ENCODE measurements at places on chromosomes 6 and 20.

GRCh38 chr6:72813807-72814596, 192.1 kb downstream of the KCNQ5 start:
- DNase-seq = peak; percentile 29

- no peak for DNase-seq
Observed at GRCh38 chr6:28296520-28297060, 15.2 kb downstream of the PGBD1 start.

DNA sequence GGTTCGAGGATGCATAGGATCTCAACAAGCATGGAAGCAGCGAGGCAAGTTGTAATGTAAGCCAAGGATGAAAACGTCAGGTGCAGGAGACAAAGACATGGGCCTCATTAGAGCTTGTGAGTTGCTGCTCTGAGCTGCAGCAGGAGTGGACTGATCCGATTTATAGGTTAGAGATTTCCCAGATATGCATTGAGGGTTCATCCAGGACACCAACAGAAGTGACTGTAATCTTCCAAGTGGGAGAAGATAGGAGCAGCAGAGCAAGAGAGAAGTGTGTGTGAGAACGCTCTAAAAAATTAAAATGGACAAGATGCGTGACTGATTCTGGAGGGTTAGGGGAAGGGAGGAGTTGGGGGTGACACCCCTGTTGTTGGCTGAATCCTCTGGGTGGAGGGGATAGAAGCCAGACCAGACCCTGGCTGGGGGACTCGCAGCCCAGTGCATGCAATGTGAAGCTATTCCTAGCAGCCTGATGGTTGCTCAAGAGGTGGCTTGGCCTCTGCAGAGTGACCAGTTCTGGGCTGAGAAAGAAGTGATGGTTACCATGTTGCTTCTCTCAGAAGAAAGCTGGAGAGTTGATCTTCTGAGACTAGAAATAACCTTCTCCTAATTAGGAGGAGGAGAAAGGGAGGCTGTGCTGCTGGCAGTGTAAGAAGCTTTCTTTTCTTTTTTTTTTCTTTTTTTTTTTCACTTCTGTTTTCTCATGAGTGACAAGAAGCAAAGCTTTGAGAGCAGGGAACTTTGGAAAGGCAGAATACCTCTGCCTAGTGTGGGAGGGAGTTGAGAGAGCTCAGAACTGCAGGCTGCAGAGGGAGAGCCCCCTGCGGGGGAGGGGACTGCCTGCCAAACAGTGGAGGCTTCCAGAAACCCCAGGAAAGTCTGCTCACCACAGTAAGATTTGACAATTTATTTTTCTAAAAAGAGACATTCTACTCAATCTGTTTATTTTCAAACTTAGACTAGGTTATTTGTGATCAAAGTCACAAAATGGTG, 116.9 kb downstream of the SLX4IP start:
- peak; percentile 62 for DNase-seq

GRCh38 chr20:15899967-15900366, 673.3 kb downstream of the KIF16B start:
- no peak for DNase-seq

- no peak for DNase-seq
Observed at GRCh38 chr6:100701728-100702127, 179.4 kb downstream of the ASCC3 start.

DNA sequence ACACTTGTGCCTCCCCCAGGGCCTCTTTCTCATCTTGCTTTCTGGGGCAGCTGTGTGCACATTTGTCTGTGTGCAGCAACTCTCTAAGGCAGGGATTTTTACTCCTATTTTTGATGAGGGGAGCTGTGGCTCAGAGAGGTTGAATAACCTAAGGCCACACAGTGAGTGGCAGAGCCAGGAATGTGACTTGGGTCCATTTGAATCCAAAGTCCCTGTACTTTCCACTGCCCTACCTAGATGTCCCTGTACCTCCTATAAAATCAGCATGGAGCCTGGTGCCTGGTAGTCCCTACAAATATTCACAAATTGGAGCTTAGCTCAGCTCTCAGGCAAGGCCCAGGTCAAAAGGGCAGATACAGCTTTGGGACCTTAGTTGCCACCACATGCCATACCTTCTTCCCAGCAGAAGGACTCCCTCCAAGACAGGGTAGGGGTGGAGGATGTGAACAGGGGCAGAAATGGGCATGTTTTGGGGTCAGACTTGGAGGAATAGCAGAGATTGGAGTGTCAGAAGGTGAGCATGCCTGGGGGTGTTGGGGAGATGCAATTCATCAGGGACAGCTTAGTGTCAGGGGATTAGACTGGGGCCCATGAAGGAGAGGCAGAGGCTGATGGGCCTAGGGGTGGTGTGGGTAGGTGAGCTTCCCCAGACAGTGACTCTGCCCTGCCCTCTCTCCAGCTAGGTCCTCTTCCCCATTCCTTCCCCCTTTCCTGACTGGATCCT, 4.1 kb upstream of the VEGFA start:
- no peak for DNase-seq

DNA sequence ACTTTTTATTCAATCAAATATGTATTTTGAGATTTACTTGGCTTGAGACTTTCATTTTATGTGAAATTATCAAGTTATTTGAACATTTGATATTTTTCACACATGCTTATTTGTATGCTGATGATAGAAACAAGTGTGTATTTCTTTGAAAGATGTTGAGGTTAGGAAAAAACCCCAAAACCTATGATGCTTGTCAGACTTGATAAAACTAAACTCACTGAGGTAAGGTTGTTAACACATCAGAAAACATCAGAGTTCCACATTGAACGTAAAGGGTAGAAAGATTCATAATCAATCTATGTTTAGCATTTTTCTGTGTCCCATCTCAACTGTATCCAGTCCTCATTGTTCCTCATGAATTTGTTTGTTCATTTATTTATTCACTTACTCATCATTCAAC, 12.2 kb downstream of the SF3B5 start:
- no peak for DNase-seq

- DNase-seq = peak; percentile 74
Observed at GRCh38 chr6:6891125-6891721, 216.5 kb upstream of the RREB1 start.

Measured in suppressor macrophage (primary cell).